ENCODE measurements at places on chromosomes 3 and 15.

GRCh38 chr15:71201477-71201876 is 86.2 kb downstream of the THSD4 start:
- peak; percentile 19 for DNase-seq

DNA sequence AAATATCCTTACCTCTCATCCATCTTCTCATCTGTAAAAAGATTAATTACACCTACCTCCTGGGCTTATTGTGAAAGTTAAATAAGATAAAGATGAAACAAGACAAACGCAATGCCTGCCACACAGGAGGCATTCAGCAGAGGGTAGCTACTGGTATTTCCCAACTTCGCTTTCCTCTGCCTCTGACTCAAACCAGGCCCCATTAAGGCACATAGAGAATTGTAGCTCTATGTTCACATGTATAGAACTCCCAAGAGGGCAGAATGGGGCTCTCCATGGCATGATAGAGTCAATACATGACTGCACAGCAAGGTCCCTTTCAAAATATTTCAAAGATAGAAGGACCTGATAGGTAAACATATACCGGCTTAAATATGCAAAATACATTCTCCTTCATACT is 1.4 kb downstream of the LYSMD2 start:
- DNase-seq, result no peak

- DNase-seq, result no peak
Measured at GRCh38 chr3:123336001-123336400, 112.9 kb downstream of the ADCY5 start.

DNA sequence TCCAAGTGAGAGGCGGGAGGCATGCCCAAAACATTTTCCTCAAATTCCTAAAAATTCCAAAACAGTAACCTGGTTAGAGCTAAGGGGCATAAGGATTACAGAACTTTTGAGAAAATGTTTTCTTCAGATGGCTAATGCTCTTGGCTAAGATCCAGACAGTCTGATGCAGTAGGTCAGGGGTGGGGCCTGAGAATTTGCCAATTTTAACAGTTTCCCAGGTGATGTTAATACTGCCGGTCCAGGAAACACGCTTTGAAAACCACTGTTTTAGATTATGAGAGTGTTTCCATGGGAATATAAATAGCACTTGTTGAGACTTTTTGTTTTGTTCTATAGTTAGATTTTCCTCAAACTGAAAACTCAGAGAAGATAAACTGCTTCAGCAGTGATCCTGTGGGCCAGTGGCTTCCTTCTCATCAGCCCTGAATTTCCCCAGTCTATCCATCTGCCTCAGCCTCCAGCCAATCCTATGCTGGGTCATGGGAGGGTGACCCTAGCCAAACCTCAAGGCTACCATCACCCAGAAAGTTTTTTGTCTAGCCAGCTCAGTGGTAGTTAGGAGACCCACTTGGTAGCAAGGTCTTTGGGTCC is 71.6 kb upstream of the ACP3 start:
- DNase-seq, result no peak

DNA sequence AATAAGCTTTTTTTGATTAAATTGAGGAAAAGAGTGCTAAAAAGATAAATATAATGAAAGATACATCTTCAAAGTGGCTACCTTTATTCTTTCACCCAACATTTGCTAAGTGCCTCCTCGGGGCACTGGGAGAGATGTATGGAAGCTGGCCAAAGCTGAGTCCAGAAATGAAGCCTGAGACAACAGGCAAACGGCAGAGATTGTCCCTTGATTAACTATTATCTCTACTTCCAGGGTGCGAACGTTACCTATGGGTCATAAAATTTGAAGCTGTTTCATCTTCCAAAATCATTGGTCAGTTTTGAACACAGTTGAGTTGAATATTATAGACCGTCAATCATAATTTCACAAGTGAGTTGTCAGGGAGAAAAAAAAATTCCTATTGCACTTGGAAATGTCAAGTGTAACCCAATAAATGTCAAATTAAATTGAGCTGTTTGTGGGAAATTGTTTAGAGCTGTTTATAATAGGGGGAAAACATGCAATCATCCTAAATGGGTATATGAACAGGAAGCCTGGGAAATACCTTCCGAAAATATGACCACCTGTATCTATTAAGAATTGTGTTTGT is 73.9 kb downstream of the SUCLG2 start:
- no peak for DNase-seq

- DNase-seq, result no peak
Measured at GRCh38 chr3:52839892-52840545, 5.2 kb upstream of the MUSTN1 start.

GRCh38 chr3:52341123-52341522 is 25.0 kb downstream of the DNAH1 start:
- DNase-seq, result no peak

DNA sequence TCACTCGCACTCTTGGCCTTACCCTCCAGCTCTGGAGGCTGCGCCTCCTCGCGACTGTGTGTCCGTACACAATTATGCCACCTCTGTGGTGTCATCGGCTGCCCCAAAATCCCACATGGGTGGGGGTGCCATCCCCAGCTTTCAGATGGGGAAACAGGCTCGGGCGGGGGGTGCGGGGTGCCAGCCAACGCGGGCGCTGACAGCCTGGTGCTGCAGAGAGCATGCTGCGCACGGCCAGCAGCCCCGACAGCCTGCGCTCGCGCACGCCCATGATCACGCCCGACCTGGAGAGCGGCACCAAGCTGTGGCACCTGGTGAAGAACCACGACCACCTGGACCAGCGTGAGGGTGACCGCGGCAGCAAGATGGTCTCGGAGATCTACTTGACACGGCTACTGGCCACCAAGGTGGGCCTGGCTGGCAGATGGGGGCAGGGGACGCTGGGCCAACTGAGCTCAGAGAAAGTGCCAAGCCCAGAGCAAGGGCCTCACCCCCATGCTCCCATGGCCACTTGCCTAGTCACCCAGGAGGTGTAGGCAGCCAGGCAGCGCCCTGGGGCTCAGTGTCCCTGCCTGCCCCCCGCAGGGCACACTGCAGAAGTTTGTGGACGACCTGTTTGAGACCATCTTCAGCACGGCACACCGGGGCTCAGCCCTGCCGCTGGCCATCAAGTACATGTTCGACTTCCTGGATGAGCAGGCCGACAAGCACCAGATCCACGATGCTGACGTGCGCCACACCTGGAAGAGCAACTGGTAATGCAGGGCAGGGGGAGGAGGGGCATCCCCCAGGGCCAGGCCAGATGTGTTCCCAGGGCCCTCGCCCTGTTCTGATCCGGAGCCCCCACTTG is 47.0 kb downstream of the PLXNA1 start:
- DNase-seq, result no peak

GRCh38 chr15:39921274-39921638 is 1.2 kb upstream of the GPR176 start:
- no peak for DNase-seq

DNA sequence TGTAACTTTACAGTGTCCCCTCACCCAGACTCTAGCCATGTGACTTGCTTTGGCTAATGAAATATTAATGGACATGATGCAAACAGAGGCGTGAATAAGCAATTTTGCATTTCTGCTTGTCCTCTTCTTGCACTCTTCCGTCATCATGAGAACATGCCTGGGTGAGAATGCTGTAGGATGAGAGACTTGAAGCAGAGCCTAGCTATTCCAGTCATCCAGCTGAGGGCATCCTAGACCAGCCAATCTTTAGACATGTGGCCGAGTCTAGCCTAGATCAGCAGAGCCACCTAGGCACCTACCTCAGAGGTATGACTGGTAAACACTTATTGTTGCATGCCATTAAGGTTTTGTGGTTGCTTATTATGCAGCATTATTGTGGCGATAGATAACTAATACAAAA is 450.5 kb upstream of the AZI2 start:
- peak; percentile 36 for DNase-seq

DNA sequence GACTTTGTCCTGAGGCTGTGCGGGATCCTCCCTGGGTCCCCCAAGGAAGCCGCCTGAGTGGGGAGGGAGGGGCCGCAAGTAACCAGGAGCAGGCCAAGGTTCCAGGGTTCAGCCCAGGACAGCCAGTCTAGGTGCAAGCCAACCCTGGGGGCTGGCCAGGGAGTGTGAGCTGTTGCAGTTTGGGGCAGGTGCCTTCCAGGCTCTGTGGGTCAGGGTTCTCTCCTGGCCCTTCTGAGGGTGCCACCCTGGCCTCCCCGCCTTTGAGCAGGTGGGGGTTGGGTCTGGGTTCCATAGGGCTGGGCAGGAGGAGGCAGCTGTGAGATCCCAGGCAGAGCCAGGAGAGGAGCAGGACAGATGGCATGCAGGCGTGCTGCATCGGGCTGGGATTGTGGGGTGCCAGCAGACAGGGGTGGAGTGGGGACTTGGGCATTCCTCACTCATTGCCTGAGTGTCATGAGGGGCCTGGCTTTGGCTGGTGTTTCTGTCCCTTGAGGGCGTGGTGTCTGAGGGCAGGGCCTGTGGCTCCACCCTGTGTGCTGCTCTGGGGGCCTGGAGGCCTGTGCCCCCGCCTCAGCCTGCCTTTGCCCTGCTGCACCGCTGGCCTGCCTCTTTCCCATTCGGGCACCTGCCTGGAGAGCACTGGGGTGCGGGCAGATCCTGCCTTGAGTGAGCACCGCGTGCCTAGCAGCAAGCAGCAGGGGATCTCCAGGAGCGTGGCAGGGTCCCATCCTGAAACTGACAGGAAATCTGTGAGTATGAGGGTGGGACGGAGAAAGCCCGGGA is 18.4 kb downstream of the KLF13 start:
- no peak for DNase-seq

- no peak for DNase-seq
Measured at GRCh38 chr15:83592370-83593040, 61.4 kb upstream of the ADAMTSL3 start.

DNA sequence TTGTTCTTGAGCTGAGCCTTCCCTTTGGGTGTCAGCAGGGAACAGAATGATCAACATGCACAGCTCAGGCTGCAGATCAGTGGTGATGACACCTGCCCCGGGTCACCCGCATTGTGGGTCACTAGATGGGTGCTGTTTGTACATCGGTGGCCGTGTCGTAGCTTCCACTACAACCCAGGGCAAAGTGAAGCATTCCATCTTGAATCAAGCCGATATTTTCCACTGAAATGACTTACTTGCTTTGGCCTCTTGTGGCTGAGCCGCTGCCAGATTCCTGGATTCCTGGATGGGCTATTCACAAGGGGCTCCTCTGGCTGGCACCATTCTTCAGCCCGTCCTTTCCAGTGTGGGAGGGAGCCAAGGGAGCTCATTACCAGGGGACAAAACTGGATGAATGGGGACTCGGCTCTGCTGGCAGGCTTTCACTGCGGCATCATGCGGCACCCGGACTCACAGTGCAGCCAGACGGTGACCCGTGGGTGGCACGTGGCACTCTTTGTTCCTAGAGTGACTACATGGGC is 65.6 kb downstream of the SLCO3A1 start:
- DNase-seq, result peak; percentile 58

DNA sequence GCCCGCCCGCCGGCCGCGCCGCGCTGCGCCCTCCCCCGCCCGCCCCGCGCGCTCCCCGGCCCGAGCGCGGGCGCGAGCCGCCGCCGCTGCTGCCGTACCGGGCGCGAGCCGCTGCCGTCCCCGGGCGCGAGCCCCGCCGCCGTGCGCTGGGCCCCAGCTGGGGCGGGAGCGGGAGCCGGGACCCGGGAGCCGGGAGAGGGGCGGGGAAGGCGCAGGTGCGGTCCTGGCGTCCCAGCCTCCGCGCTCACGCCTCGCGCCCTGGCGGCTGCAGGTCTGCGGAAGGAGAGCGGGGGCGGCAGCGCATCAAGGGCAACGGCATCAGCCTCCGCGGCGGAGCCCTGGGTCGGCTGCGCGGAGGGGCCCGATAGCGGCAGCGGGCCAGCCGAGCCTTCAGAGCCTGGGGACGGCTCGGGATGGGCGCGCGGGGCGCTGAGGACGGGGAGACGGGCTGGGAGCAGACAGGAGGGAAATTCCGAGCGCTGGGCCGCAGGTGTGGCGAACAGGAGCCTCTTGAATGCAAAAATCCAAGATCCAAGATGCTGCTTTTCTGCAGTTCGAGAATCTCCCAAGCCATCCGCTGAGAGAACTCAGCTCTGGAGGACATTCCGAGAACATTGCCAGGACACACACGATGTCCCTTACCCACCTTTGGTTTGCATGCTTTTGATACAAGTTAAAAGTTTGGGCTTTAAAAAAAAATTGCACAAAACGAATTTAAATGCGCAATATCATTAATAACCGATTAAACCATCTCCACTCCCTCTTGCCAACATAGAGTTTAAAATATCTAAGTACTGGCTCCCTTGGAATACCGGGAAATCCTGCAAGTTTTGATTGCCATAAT is 251.1 kb downstream of the TJP1 start:
- peak; percentile 83 for DNase-seq

DNA sequence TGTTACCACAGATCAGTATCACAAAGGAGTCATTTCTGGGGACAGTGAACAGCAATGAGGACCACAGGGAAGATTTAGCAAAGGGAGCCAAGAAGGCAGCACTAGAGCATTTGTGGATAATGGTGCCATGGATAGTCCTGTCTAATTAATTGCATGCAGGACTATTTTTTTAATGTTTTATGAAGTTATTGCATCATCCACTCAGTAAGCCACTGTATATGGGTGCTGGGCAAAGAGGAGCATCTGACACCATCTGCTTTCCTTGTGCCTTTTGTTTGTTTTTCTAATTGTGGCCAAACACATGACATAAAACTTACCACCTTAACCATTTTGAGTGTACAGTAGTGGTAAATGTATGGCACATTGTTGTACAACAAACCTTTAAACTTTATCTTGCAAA is 301.1 kb upstream of the LRRFIP2 start:
- DNase-seq, result no peak

DNA sequence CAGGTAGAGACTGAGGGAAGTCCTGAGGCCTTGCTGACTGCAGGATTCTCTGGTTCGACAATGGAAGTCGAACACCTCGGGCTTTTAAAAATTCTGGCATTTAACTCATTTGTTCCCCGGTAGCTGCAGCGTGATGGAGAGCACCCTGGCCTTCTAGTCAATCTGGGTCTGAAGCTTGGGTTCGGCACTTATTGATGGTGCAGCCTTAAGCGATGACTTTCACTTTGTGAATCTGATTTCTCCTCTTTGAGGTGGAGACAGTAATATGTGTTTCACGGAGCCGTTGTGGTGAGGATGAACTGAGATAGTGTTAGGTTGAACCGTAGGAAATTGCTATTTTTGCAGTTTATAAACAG is 621 bp upstream of the PARP6 start:
- no peak for DNase-seq

DNA sequence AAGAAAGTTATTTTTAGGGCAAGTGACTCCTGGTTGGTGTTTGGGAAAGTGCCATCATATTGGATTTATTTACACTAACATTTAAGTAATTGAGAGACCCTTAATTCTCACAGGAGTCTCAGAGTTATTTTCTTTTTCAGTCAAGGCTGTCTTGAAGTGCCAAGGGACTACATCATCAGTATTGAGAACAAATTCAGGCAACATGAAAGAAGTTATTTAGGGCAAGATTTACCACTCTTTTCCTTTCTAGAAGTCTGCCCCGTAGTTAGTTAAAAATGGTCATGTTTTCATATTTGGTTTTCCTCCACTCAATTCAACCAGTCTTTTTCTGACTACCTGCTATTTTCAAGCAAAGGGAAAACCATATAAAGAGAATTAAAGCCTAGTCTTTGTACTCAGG is 6.1 kb downstream of the B4GALT4 start:
- no peak for DNase-seq

- DNase-seq, result no peak
Measured at GRCh38 chr3:8579943-8580342, 64.7 kb downstream of the SSUH2 start.
